ENCODE measurements at places on chromosomes 7 and 10.

GRCh38 chr7:111238886-111239285 lies 148.0 kb downstream of the LRRN3 start:
- no peak for DNase-seq

GRCh38 chr7:44769376-44769775 lies 20.7 kb downstream of the ZMIZ2 start:
- no peak for DNase-seq

DNA sequence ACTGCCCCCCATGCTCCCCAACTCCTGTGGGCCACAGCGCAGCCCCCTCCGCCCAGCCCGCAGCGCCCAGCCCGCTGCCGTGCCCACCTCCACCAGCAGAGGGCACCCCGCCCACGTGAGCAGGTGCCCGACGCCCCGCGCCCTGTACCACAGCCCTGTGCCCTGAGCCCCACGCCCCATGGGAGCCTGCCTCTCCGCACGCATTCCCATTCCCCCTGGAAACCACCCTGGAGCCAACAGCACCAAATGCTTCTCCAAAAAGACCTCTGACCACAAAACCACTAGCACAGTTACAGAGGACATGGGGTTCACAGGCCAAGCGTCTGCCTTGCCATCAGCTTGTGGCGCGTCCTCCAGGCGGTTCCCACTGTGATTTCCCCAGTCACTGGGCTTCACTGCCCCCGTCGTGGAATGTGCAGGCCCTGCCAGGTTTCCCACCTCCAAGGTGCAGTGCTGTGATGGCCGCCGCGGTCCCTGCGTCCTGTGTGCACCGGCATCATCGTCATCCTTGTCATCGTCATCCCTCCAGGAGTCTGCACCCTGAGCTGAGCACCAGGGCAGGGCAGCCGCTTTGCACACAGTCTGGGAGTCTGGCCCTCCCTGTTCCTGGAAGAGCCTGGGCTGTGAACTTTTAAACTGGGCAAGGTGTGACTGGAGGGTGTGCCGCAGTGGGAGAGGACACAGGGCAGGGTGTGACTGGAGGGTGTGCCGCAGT lies 61.7 kb downstream of the PWWP2B start:
- peak; percentile 70 for DNase-seq

- DNase-seq = peak; percentile 92
Observed at GRCh38 chr10:97278491-97278989, 13.9 kb downstream of the ARHGAP19 start.

- DNase-seq = peak; percentile 90
Observed at GRCh38 chr7:139104091-139104450, 5.4 kb downstream of the ZC3HAV1 start.

DNA sequence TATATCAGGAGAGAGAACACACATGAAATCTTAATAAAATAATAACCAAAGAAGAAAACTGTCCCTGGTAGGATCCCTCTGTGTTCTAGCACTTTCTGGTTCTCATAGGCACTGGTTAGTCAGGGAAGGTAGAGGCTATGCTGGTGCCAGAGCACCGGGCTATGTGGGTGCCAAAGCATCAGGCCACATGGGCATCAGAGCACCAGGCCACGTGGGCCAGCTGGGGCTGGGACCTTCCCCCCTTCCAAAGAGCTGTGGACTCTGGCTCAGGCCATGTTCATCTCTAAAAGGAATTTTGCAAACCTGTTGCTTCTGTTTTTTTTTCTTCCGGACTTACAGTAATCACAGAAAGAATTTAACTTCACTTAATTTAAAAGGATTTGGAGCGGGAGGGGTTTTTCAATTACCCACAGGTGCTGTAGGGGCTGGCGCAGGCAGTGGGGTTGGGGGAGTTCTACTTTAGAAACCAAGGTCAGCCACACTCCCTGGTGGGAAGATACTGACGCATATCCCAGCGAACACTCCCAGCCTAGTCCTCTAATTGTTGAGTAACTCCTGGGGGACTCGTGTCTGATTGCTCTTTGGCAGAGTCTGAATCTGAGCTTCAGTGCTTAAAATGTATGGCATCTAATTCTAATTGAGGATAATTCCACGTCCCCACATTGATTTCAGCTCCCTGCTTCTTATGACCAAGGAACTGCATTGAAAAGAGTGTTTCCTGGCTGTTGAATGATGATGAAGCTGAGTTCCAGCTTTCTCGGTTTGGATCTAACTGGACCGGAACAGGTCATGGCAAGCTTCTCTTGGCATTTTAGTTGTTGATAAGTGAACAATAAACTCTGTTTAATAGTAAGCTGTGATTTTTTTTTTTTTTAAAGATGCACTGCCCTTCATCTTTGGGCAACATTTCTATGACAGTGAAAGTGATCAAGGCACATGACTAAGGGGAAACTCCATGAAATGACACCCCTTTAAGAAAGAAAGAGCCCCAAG lies 110.7 kb upstream of the FZD8 start:
- no peak for DNase-seq

GRCh38 chr10:119103903-119104653 lies at the start of gene DENND10:
DENND10 (plus strand) TSS chr10:119104113; CDS start chr10:119104143, 30 bp downstream.
- DNase-seq = peak; percentile 88

DNA sequence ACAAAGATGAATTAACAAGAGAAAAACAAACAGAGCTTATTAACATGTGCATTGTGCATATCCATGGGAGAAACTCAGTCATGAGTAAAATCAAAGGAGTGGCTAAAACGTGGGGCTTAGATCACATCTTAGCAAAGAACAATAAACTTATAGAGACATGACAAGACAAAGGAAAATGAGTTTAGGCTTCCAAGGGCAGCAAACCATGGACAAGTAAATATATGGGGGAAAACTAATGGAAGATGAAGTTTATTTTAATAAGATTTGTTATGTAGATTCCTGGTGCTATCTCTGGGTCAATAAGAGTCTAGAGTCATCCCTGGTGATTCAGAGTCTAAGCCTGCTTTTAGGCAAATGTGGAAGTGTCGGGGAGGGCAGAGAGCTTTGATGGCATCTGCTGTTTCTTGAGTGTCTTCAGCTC lies 87.2 kb upstream of the PLPP4 start:
- no peak for DNase-seq
